Aorta (tissue), 5 donors: ENCODE measurements at places on chromosomes 6 and 20. TPM values are rescaled to one million over a fixed set of nuclear protein-coding genes. Genes with fewer than 3 reads are reported as not detected.
A peak's percentile ranks its signal among the peaks of the same experiment; 100 is the strongest.

Gene HEY2
- 19.1 TPM for total RNA-seq

Gene TREML1
- total RNA-seq = 1.2 TPM

DNA sequence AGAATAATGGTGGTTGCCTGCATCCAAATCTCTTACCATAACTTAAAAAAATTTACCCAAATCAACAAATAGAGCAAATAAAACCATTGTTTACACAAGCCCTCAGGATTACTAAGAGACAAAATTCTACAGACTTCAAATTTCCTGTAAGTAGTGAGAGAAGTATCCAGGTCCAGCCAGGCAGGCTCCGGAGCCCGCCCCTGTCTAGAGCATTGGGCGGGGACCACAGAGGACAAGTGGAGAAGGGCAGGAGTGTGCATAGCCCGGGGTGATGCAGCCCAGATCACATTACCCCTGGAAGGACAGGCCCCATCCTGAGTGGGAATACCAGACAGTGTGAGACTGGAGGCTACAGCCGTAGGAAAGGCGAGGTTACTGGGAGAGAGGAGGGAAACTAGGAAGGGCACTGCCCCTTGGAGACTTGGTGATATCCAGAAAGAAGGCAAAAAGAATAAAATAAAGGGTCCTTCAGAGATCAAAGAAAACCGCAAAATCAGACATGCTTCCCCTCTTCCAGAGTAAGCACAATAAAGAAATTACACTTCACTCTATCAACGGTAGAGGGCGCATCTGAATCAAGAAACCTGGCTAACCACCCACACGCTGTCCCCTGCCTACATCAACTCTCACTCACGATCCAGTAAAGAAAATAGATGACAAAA lies 26.6 kb downstream of the RIN2 start:
- peak; percentile 70 for DNase-seq

GRCh38 chr20:37308086-37309050 lies 18.9 kb downstream of the MANBAL start:
- DNase-seq = no peak

DNA sequence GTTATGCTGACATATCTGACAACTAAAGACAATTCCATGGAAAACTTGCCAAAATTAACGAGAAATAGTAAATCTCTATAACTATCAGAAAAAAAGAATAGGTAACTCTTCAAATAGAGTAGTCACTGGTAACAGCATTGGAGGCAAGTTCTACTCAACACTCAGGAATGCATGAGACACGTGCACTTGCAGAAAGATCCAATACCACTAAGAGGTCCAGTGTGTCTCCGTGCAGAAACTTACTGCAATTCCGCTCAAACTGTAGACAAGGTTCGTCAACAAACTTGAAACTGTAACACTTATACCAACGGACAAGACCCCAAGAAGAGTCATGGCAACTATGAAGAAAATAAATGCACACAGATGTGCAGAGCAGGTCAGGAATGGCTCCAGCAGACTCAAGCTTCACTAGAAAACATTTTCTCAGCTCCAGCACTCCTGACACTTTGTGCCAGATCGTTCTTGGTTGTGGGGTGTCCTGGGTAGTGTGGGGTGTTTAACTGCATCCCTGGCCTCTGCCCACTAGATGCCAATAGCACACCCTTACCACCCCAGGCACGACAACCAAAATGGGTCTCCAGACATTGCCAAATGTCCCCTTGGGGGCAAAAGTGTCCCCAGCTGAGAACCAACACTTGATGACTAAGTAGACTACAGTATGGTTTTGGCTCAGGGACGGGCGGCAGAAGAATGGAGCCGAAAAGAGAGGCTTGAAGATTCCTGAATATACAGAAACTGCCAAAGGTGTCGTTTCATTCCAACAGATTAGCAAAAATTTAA lies 134.8 kb downstream of the DTNBP1 start:
- DNase-seq = no peak

GRCh38 chr6:138577151-138577915 lies 78.0 kb upstream of the NHSL1 start:
- DNase-seq = no peak

DNA sequence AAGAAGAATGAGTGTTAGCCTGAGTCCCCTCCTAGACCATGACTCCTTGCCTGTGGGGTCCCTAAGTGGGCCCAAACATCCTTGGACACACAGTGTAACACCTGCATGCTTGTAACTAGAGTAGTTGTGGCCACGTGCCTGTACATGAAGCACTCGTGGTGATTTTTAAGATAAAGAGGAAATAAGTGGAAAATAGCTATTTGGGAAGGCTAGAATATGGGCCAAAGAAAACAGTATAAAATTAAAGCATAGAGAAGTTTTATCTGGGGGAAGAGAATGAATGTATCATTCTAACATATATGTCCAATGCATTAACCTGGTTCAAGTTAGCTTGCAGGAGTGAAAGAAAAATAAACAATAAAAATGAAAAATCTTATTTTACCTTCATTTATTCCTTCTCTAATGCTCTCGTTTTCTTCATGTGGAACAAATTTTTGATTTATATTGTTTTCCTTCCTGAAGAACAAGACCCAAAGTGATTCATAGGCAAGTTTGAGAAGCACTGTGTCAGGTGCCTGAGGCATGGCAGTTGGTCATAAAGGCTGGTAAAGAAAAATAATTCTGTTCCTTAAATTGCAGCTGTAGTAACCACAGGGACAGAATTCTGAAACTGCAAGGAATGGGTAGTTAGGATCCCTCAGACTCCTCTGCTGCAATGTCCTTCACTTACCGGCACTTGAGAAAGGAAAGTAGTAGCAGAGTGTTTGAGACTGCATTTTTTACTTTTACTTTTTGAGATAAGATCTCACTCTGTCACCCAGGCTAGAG lies 8.5 kb upstream of the CST3 start:
- no peak for DNase-seq

DNA sequence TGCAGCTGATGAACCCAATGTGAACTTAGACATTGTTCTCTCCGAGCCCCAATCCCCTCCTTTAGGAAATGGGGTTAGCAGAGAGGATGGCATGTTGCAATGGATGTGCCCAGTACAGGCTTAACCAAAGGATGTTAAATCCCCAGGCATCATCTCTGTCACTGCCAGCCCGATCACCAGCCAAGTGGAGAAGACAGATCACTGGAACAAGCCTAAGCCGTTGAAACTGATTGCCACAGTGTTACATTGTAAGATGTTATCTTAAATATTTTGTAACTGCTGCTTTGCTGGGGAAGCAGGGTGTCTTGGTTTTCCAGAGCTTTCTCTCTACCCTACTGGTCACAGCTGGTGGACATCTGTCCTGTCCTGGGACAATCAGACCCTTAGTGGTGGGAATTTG lies 783.4 kb upstream of the CHD6 start:
- no peak for DNase-seq

- no peak for DNase-seq
Measured at GRCh38 chr6:4078691-4079471, at the start of gene FAM217A. FAM217A (minus strand) TSS chr6:4079137; CDS start chr6:4077414, 1,723 bp downstream.
